Sigmoid colon (tissue), 7 donors: ENCODE measurements at places on chromosomes 4 and X. TPM values are rescaled to one million over a fixed set of nuclear protein-coding genes. Genes with fewer than 3 reads are reported as not detected.

GRCh38 chr4:5036239-5036638, 15.0 kb upstream of the STK32B start:
- DNase-seq: no peak
- H3K27me3 ChIP-seq: no peaks in the 10 kb centered on the region
- no peaks in the 10 kb centered on the region for H3K36me3 ChIP-seq
- H3K4me1 ChIP-seq: peaks cover 28% of the 10 kb centered on the region
- H3K4me3 ChIP-seq: no peak overlapping the region

GRCh38 chr4:143252478-143252877, 67.8 kb downstream of the USP38 start:
- no peaks in the 10 kb centered on the region for H3K27me3 ChIP-seq
- no peak for DNase-seq
- H3K4me3 ChIP-seq: no peak overlapping the region

- no peaks in the 10 kb centered on the region for H3K27me3 ChIP-seq
- H3K4me3 ChIP-seq: no peak overlapping the region
- peak overlapping the region; percentile 39 for H3K27ac ChIP-seq
- peaks cover 52% of the 10 kb centered on the region for H3K4me1 ChIP-seq
- no peaks in the 10 kb centered on the region for H3K36me3 ChIP-seq
Observed at GRCh38 chr4:7973545-7973981, 33.9 kb upstream of the AFAP1 start.

- no peak for DNase-seq
- no peaks in the 10 kb centered on the region for H3K36me3 ChIP-seq
- no peak overlapping the region for H3K4me3 ChIP-seq
- no peak overlapping the region for H3K27ac ChIP-seq
- H3K27me3 ChIP-seq: peaks cover 73% of the 10 kb centered on the region
- H3K4me1 ChIP-seq: peaks cover 16% of the 10 kb centered on the region
Observed at GRCh38 chr4:2046031-2046961, 12.8 kb upstream of the NAT8L start.

DNA sequence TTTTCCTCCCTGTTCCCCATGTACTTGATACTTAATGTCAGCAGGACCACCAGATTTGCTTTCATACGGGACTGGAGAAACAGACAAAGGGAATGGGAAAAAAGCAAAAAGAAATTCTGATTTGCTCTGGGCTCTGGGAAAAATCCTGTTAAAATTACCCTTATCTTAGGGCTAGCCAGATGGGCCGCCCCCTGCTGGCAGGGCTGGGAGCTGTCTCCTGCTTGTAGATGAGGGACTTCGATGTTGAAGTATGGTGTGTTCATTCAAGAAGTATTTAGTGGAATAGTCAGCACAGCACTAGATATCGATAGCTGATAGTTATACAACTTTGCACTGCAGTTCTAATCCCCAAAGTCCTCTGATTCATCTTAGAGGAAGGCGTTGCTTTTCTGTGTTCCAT, 45.8 kb downstream of the BCORL1 start:
- no peak overlapping the region for H3K4me3 ChIP-seq
- peaks cover 5% of the 10 kb centered on the region for H3K36me3 ChIP-seq
- no peaks in the 10 kb centered on the region for H3K27me3 ChIP-seq
- H3K27ac ChIP-seq: no peak overlapping the region
- no peak for DNase-seq

DNA sequence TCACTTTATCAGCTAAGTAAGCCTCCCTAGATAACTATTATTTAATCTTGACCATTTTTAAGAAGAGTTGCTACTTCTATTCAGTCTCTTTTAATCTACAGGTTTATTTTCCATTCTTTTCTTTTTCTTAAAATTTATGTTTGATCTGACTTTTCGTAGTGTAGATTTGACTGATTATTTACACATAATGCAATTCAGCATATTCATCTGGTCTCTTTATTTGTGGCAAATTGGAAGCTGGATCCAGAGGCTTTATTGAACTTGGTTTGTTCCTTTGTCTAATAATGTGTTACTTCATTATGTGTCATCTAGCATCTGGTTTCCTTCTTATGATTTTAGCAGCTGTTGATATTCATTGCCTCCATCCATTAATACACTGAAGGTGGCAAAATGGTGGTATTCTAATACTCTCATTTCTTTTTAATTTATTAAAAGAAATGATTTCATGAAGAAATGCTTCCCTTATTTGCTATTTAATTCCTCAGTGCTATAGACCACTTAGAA, 113.0 kb downstream of the FBXW7 start:
- no peak for DNase-seq
- H3K4me3 ChIP-seq: no peak overlapping the region
- no peaks in the 10 kb centered on the region for H3K27me3 ChIP-seq
- H3K36me3 ChIP-seq: no peaks in the 10 kb centered on the region

- peak; percentile 17 for DNase-seq
- no peaks in the 10 kb centered on the region for H3K27me3 ChIP-seq
- H3K36me3 ChIP-seq: no peaks in the 10 kb centered on the region
- H3K4me1 ChIP-seq: no peaks in the 10 kb centered on the region
- no peak overlapping the region for H3K4me3 ChIP-seq
Observed at GRCh38 chrX:1483843-1484637, 31.3 kb upstream of the ASMTL start.

GRCh38 chr4:69773484-69773883, 13.1 kb upstream of the SULT1B1 start:
- H3K4me3 ChIP-seq: no peak overlapping the region
- no peak for DNase-seq
- H3K4me1 ChIP-seq: no peaks in the 10 kb centered on the region
- H3K27ac ChIP-seq: peak overlapping the region; percentile 49
- H3K27me3 ChIP-seq: no peaks in the 10 kb centered on the region
- no peaks in the 10 kb centered on the region for H3K36me3 ChIP-seq

- no peak overlapping the region for H3K27ac ChIP-seq
- H3K4me3 ChIP-seq: no peak overlapping the region
- DNase-seq: no peak
- H3K36me3 ChIP-seq: no peaks in the 10 kb centered on the region
- H3K4me1 ChIP-seq: peaks cover 5% of the 10 kb centered on the region
- H3K27me3 ChIP-seq: no peaks in the 10 kb centered on the region
Observed at GRCh38 chr4:174398728-174399127, 115.0 kb downstream of the CEP44 start.

DNA sequence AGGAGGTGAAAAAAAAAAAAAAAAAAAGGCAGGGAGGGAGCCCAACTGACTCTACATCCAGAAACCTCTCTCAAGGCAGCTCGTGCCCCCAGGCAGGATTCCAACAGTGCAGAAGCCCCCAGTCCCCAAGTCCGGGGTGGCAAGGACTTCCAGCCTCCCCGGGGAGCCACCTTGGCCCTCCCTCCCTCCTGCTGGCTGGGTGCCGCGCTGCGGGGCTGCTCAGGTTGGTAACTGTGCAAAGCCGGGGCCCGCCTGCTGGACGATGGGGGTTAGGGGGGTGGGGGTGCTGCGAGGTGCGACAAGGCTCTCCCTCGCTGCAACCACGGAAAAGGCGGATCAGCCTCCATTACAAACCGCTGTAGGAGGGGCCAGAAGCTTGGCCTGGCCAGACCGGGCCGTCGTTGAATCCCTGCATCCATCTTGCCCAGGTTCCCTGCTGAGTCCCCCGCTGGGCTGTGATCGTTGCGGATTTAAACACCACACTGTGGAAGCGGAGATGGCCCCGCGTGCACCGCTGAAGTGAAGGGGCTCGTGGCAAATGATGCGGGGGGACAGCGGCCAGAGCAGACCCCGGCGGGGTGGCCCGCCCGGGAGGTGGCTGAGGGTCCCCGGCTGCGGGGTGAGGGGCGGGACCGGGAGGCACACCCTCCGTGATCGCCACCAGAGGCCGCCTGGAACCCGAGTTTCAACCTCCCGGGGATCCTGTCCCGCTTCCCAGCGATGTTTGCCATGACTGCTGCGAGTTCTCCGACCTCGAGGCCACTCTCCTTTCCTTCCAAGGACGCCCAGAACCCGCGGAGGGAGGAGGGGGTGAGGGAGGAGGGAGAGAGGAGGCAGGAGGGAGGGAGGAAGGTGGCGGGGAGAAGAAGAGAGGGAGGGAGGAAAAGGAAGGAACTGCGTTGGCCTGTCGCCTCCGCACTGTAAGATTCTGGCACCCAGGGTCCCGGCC, 58.0 kb upstream of the DDX3X start:
- H3K27ac ChIP-seq: peak overlapping the region; percentile 63
- H3K27me3 ChIP-seq: no peaks in the 10 kb centered on the region
- H3K36me3 ChIP-seq: no peaks in the 10 kb centered on the region
- DNase-seq: peak; percentile 86

- H3K36me3 ChIP-seq: no peaks in the 10 kb centered on the region
- H3K4me1 ChIP-seq: no peaks in the 10 kb centered on the region
- no peaks in the 10 kb centered on the region for H3K27me3 ChIP-seq
- DNase-seq: no peak
Observed at GRCh38 chr4:122652379-122652778, 31.5 kb upstream of the IL21 start.

- H3K4me1 ChIP-seq: peaks cover 8% of the 10 kb centered on the region
- H3K4me3 ChIP-seq: no peak overlapping the region
- no peaks in the 10 kb centered on the region for H3K36me3 ChIP-seq
Observed at GRCh38 chr4:7650606-7651385, 216.1 kb upstream of the PSAPL1 start.

DNA sequence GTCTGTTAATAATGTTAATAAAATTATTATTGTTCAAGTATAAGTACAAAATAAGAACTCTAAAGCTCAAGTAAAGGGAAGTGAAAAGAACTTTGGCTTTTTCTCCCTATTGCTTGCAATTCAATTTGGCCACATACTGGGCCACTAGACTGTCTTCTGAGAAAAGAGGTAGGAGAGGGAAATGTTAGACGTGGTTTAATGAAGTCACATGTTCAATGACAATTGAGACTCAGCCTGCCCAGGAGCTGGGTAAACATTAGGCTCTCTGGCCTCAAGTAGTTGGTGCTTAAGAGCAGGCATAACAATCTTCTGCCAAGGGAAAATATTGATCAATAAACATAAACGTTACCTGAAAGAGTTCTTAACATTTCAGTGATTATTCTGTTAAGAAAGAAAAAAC, 15.1 kb upstream of the PRSS12 start:
- no peak overlapping the region for H3K4me3 ChIP-seq
- H3K27me3 ChIP-seq: no peaks in the 10 kb centered on the region
- no peaks in the 10 kb centered on the region for H3K36me3 ChIP-seq
- H3K27ac ChIP-seq: no peak overlapping the region

DNA sequence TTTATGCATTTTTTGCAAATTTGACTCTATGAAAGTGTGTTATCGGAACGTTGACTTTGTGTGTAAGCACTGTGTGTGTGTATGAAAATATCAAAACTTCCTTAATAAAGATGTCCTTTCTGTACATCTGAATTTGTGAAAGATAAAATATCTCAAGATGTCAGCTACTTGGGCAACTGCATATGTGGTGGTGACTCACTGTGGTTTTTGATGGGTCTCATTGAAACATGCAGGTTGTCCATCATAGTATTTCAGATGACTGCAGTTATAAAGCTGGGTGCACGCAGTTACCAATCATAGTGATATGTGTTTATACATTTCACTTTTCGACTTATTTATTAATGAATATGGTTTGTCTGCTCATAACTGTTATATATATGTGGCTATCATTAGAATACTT, 19.7 kb upstream of the BBS12 start:
- no peak overlapping the region for H3K27ac ChIP-seq
- H3K4me3 ChIP-seq: no peak overlapping the region
- H3K36me3 ChIP-seq: no peaks in the 10 kb centered on the region
- no peaks in the 10 kb centered on the region for H3K27me3 ChIP-seq
- no peak for DNase-seq

DNA sequence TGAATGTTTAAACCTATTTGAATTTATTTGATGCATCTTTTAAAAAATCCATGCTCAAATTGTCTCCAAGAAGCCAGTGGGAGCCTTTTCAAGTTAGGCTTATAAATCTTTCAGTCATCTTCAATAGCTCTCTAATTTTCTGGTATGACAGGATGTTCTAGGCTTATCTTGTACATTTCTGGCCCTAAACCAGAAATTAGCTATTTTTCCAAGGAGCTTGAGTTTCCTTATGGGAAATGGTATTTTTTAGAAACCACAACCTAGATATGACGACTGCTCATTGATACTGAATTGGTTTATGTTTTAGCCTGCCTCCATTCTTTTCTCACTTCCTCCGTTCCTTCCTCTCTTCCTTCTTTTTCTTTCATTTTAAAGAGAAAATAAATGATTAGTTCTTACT, 172.3 kb downstream of the SPRY1 start:
- no peaks in the 10 kb centered on the region for H3K36me3 ChIP-seq
- no peak overlapping the region for H3K27ac ChIP-seq
- no peaks in the 10 kb centered on the region for H3K27me3 ChIP-seq
- H3K4me3 ChIP-seq: no peak overlapping the region
- no peaks in the 10 kb centered on the region for H3K4me1 ChIP-seq

DNA sequence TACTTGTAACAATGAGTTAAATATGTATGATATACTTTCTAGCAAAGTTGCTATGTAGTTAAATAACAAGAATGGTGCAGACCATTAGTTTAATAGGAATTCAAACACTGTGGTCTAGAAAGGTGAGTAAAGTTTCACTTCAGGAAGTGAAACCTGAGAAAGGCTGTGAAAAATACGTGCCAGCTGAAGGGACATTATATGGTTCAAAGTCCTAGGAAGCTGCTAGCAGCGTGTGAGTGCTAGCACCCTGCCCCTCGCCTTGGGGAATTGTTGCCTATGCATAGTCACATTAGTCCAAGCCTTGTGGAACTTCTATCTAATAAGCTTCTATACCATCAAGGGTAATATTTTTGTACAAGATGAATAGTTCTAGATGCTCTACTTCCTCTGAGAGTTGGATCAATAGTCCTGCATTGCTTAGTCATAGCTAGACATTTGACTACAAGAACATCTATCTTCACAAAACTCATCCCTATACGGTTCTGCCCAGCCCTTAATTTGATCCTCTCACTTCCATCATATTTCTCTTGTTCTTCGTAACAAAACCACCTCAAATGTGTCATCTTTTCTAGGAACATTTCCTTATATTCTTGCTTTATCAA, 45.8 kb upstream of the ARSJ start:
- no peak for DNase-seq
- H3K27me3 ChIP-seq: no peaks in the 10 kb centered on the region
- H3K4me3 ChIP-seq: no peak overlapping the region
- H3K27ac ChIP-seq: no peak overlapping the region
- H3K36me3 ChIP-seq: no peaks in the 10 kb centered on the region
- no peaks in the 10 kb centered on the region for H3K4me1 ChIP-seq

- H3K4me3 ChIP-seq: peak overlapping the region; percentile 78
- no peaks in the 10 kb centered on the region for H3K27me3 ChIP-seq
- no peaks in the 10 kb centered on the region for H3K4me1 ChIP-seq
- H3K36me3 ChIP-seq: peaks cover 18% of the 10 kb centered on the region
Observed at GRCh38 chrX:154373340-154374306, 811 bp downstream of the FLNA start.

Gene GDPD2
- not detected for total RNA-seq

Gene CT55
- total RNA-seq: not detected

Gene CT47A1
- total RNA-seq: not detected

Gene KLHL34
- not detected for total RNA-seq

Gene FAM149A
- total RNA-seq: 26.0 TPM

Gene SNX25
- 39.6 TPM for total RNA-seq

Gene GAB3
- 3.3 TPM for total RNA-seq

Gene CLNK
- not detected for total RNA-seq

Gene FMR1NB
- not detected for total RNA-seq

Gene DUSP21
- not detected for total RNA-seq

Gene REST
- 26.3 TPM for total RNA-seq
